ENCODE measurements at places on chromosomes 4 and X. TPM values are rescaled to one million over a fixed set of nuclear protein-coding genes. Genes with fewer than 3 reads are reported as not detected.

- no peaks in the 10 kb centered on the region for H3K27me3 ChIP-seq
- peaks cover 18% of the 10 kb centered on the region for H3K36me3 ChIP-seq
- H3K27ac ChIP-seq: no peak overlapping the region
- no peaks in the 10 kb centered on the region for H3K4me1 ChIP-seq
- H3K4me3 ChIP-seq: no peak overlapping the region
These were observed 200.3 kb upstream of the TENM3 start for GRCh38 chr4:182042945-182043344.

The PFKFB1 gene
- 0.25 TPM for total RNA-seq

The NLGN3 gene
- 0.87 TPM for total RNA-seq

DNA sequence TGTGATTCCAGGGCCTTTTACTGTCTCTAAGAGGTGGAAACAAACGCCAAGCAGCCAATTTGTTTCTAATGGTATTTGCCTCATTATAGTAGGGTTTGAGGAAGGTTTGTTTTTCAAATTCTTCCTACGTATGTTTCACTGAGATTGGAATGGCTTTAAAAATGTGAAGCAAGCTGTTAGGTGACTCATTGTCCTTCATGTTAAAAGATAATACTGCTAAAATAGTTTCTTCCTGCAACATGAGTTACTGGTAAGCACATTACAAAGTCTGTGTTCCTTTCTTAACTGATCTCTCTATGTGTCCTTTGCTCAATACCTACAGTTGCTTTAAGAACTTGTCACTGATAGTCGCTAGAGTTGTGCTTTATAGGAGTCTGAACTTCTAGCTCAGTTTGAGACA lies 1183.9 kb downstream of the RPA4 start:
- H3K27ac ChIP-seq: peak overlapping the region; percentile 86
- H3K4me1 ChIP-seq: peaks cover 45% of the 10 kb centered on the region
- H3K27me3 ChIP-seq: no peaks in the 10 kb centered on the region
- DNase-seq: no peak
- no peaks in the 10 kb centered on the region for H3K36me3 ChIP-seq
- no peak overlapping the region for H3K4me3 ChIP-seq

The CT47B1 gene
- not detected for total RNA-seq

DNA sequence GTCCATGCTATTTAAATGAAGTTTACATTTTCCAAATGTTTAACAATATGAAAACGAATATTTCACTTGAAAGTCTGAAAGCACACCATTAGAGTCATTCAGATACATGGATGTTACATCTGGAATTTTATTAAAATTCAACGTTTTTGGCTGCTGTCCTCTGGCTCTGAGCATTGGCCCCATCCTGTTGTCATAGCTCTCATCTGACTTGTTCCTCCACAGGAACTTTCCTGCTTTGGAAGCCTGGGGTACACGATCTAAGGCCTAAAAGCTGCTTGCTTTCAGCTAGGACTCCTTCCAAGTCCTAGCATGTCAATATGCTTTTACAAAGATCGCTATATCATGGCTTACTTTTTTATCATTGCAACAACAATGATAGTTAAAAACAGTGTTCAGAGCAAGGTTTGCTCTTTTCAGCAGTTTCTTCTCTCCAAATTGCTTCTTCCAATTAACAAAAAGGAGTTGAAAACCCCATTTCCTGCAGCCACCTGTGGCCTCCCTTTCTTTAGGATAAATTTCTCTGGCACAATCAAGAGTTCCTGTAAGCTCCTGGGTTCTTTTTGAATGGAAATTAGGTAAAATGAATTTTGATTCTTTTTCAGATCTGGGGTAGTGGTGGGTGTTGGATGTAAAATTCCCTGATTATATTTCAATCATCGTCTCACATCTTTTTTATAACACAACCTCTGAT lies 413.4 kb upstream of the AGA start:
- no peaks in the 10 kb centered on the region for H3K27me3 ChIP-seq
- H3K36me3 ChIP-seq: no peaks in the 10 kb centered on the region
- no peak overlapping the region for H3K27ac ChIP-seq
- H3K4me1 ChIP-seq: no peaks in the 10 kb centered on the region

- H3K4me1 ChIP-seq: peaks cover 13% of the 10 kb centered on the region
- H3K36me3 ChIP-seq: no peaks in the 10 kb centered on the region
- H3K27ac ChIP-seq: no peak overlapping the region
These were observed 775 bp downstream of the AMOT start for GRCh38 chrX:112839856-112840255.

The RHOXF2 gene
- not detected for total RNA-seq

DNA sequence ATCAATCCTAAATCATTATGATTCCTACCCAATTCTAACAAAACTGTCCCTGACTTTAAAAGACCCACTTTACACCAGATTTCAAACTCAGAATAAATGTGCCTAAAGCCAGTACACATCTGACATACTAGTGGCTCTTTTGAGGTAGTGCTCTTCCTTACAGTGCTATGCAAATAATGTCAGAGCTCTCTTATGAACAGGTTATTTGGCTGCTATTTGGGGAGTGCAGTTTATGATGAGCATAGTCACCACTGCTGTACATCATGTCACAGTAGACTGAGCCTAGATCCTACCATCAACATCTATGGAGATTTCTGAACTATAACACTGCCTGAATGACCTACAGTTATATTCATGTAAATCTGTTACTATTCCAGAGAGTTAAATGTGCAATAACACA lies 50.4 kb upstream of the PAGE5 start:
- no peaks in the 10 kb centered on the region for H3K36me3 ChIP-seq
- no peaks in the 10 kb centered on the region for H3K27me3 ChIP-seq
- no peak overlapping the region for H3K4me3 ChIP-seq
- no peak overlapping the region for H3K27ac ChIP-seq
- no peak for DNase-seq

The CFAP47 gene
- not detected for total RNA-seq

- H3K36me3 ChIP-seq: no peaks in the 10 kb centered on the region
- no peak overlapping the region for H3K4me3 ChIP-seq
- H3K27ac ChIP-seq: no peak overlapping the region
- H3K4me1 ChIP-seq: no peaks in the 10 kb centered on the region
- no peaks in the 10 kb centered on the region for H3K27me3 ChIP-seq
These were observed 707.5 kb upstream of the ACTRT1 start for GRCh38 chrX:128759745-128760144.

GRCh38 chr4:53747401-53747800 lies 156.1 kb upstream of the LNX1 start:
- no peaks in the 10 kb centered on the region for H3K27me3 ChIP-seq
- no peak overlapping the region for H3K4me3 ChIP-seq
- DNase-seq: no peak
- H3K4me1 ChIP-seq: peaks cover 4% of the 10 kb centered on the region
- H3K36me3 ChIP-seq: no peaks in the 10 kb centered on the region
- no peak overlapping the region for H3K27ac ChIP-seq

The MECP2 gene
- total RNA-seq: 35.5 TPM

DNA sequence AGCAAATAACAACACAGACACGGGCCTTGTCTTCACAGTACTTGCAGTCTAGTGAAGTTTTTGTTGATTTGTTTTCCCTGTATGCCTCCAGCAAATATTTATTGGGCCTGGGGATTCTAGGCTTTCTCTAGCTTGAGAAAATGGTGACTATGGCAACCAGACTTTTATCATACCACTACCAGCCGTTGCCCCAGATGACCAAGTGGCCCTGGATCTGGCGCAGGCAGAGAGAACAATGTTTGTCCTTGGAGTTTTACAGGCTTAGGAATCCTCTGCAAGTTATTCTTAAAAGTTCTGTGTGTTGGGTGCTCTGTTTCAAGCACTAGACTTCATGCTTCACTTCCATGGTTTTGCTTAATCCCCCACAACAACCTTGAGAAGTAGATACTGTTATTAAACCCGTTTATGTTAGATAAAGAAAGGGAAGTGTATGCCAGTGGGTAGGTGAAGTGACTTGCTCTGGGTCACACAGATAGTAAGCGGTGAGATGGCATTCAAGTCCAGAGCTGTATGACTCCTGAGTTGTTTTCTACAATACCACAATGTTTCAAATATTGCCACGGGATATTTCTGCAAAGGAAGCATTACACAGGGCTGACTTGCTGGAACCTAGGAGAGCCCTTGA lies 94.6 kb downstream of the AKAP4 start:
- no peaks in the 10 kb centered on the region for H3K4me1 ChIP-seq
- DNase-seq: no peak
- no peak overlapping the region for H3K4me3 ChIP-seq
- no peaks in the 10 kb centered on the region for H3K27me3 ChIP-seq
- H3K36me3 ChIP-seq: no peaks in the 10 kb centered on the region

DNA sequence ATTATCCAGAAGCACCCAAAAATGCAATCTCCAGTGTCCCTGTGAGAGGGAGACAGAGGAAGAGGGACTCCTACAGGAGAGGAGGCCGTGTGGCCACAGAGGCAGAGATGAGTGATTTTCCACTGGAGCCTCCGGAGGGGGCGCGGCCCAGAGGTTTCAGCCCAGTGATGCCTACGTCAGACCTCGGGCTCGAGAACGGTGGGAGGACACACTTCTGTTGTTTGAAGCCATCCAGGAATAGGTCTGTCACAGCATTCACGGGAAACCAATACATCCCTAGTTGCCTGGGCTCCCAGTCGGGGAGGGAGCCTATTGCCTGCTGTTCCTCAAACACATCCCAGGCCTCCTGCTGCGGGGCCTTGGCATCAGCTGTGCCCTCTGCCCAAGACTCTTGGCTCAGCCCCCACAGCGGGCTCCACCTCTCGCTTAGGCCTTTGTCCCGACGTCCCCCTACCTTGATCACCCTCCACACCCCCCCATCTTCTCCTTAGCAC lies 39.2 kb upstream of the HMX1 start:
- no peaks in the 10 kb centered on the region for H3K36me3 ChIP-seq
- no peak overlapping the region for H3K27ac ChIP-seq
- no peak overlapping the region for H3K4me3 ChIP-seq

The CDK16 gene
- 183 TPM for total RNA-seq

GRCh38 chr4:184955636-184956035 lies 62.7 kb upstream of the HELT start:
- H3K36me3 ChIP-seq: no peaks in the 10 kb centered on the region
- no peak overlapping the region for H3K27ac ChIP-seq
- H3K4me1 ChIP-seq: peaks cover 12% of the 10 kb centered on the region
- DNase-seq: no peak

DNA sequence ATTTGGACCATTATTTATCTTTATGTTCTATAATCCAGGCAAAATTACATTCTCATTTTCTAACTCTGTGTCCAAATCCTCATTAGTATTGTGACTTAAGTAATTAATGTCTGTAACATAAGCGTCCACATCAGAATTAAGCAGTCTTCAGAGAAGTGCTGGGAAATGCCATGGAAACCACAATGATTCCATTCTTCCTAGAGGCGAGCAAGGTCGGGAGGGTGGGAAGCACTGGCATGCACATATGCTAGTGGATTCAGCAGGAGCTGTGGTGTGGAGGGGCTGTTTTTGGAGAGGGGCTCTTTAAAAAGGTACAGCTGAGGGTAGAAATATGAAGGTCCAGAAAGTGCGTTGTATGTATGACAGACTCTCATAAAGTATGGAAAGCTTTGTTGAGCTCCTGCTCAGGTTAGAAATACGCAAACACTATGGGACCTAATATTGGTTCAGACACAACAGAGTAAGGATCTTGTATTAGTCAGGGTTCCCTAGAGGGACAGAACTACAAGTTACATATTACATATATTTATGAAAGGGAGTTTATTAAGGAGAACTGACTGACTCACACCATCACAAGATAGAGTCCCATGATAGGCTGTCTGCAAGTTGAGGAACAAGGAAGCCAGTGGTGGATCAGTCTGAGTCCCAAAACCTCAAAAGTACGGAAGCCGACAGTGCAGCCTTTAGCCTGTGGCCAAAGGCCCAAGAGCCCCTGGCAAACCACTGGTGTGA lies 61.5 kb downstream of the GLRA2 start:
- H3K36me3 ChIP-seq: no peaks in the 10 kb centered on the region
- no peaks in the 10 kb centered on the region for H3K4me1 ChIP-seq
- H3K4me3 ChIP-seq: no peak overlapping the region
- DNase-seq: no peak

The MMAA gene
- 9.1 TPM for total RNA-seq

- no peaks in the 10 kb centered on the region for H3K27me3 ChIP-seq
- peak overlapping the region; percentile 80 for H3K27ac ChIP-seq
These were observed 59.8 kb upstream of the GPM6B start for GRCh38 chrX:13876652-13877051.

DNA sequence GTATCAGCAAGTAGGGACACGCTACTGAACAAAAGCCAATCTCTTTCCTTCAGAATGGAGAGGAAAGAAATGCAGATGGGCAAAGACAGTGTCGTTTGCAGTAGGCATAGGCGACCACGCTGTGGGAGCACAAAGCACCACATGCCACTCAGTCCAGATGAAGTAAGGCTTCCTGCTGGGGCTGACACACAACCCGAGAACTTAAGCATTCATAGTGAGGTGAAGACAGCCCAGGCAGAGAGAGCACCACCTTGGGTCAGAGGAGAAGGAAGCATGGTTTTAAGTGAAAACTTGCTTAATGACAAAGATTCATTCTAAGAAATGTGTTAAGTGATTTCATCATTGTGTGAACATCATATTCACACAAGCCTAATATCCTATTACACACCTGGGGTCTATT lies 238.8 kb downstream of the MGST2 start:
- peaks cover 15% of the 10 kb centered on the region for H3K4me1 ChIP-seq
- no peak overlapping the region for H3K27ac ChIP-seq
- no peaks in the 10 kb centered on the region for H3K27me3 ChIP-seq
- no peak overlapping the region for H3K4me3 ChIP-seq
- H3K36me3 ChIP-seq: no peaks in the 10 kb centered on the region

The BST1 gene
- 0.45 TPM for total RNA-seq

DNA sequence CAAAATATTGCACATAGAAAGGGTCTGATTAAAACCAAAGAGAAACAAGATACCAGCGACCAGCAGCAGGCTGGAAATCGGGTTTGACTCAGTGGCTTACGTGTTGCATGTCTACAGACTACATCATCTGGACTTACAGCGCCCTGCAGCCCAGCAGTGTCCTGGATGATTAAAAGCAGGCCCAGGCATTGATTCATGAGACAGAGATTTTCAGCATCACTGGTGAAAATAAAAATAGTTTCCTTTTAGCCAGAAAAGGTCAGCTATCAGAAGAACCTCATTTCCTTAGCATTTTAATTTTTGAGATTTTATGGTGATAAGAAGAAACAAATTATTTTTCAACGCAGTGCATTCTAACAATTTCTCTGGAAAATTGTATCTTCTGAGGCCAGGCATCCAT lies 190.6 kb downstream of the PTTG2 start:
- peaks cover 4% of the 10 kb centered on the region for H3K36me3 ChIP-seq
- no peak for DNase-seq
- H3K4me3 ChIP-seq: no peak overlapping the region
- peaks cover 36% of the 10 kb centered on the region for H3K4me1 ChIP-seq
- H3K27ac ChIP-seq: no peak overlapping the region

Data from chondrocyte (in vitro differentiated cells).